ENCODE measurements at places on chromosomes 11 and 22. TPM values are rescaled to one million over a fixed set of nuclear protein-coding genes. Genes with fewer than 3 reads are reported as not detected.

- no peak for DNase-seq
Measured at GRCh38 chr11:19697721-19698121, 14.9 kb upstream of the NAV2 start.

DNA sequence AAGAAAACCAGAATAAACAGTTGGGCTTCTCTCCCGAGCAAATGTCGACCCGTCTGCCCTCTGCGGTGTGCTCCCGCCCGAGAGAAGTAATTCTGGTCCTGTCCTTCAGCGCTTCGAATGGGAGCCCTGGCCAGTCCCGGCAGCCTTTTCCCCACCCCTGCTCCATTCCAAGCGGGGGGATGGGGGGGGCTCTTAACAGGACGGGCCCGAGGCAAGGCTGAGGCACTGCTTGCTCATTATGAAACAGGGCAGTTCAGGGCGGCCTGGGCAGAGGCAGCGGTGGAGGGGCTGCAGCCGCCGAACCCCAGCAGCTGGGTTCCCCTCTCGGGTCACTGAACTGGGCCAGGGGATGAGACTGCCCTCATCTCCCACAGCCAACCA lies 9.1 kb downstream of the BACE1-AS start:
- no peak for DNase-seq

- DNase-seq: no peak
Measured at GRCh38 chr22:37932821-37933578, 20.4 kb downstream of the C22orf23 start.

- no peak for DNase-seq
Measured at GRCh38 chr11:66020212-66020611, 6.1 kb downstream of the CATSPER1 start.

GRCh38 chr11:78351979-78352841 lies 65.4 kb downstream of the GAB2 start:
- peak; percentile 7 for DNase-seq

DNA sequence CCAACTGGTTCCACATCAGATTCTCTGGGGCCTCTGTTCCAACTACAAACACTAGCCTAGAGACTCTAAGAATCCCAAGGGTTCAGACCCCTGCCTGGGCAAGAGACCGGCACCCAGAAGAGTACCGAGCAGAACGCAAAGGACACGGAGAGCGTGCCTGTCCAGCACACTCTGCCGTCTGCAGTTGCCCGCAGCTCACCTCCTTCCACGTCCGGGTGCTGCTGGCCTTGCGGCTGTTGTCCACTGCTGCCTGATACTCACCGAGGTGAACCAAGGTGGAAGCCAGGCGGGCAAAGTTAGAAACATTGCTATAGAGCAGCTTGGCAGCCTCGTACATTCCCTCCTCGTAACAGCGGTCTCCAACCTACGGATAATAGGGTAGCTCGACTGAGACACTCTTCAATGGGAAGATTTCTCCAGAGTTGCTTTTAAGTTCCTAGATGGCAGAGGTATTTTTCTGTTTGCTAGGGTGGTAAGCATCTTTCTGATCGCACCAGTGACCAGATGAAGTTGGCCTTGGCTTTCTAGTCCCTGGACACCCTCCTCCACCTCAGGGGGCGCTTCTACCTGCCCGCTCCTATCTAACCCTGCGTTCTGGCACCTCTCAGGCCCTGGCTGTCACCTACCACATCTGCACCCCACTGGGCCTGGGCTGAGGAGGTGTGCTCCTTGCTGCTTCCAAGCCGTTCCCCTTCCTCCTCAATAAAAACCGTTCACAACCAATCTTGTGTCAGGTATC lies 22.8 kb upstream of the SLC25A1 start:
- no peak for DNase-seq

DNA sequence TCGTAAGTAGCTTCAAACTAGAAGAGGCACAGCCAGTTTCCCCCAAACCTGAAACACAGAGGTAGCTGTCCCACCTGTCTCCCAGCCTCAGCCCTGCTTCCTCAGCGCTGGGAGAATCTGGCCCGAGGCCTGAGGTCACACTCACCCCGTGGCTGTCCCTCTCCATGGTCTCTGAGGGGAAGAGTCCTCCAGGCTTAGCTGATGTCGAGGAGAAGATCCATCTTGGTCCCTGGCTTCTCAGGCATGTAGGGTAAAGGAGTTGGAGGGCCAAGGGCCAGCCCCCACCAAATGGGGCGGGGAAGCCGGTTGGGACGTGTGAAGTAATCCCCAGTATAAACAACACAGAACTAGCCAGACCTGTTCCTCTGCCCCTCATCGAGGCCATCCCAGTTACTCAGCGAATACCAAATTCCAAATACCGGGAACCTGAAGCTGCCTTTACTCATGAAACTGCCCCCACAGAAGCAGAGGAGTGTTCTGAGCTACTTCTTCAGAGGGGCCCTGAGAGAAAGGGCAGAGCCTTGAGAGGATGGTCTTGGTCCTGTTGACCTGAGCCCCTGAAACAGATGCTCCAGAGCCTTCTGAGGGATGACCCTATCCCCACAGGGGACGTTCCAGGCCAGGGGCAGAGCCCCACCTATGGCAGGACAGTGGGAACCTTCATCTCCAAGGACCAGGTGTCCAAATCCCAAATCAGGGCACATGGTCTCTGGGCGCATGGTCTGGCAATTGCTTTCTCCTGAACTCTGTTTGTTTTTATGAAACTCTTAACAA lies at the start of gene TMPRSS13:
TMPRSS13 (minus strand) TSS at position 261 of the 774 bp plus-strand sequence; CDS start at position 166, 95 bp downstream.
- no peak for DNase-seq

DNA sequence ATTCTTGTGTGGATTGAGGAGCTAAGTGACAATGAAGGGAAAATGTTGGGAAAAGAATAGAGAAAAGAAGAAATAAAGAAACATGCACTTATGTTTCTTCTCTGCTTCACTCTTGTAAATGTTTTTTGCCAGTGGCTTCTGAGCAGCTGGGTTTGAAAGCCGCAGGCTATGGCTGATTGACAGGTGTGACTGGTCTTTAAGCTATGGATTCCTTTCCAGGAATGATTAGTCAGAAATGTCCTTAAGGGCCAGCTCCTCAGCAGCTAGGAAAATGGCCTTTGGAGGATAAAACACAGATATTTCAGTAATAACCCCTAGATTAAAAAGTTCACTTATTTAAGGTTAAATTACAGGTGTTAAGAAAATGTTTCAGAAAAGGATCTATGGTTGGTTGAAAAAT lies 6.5 kb upstream of the USP28 start:
- no peak for DNase-seq

- DNase-seq: no peak
Measured at GRCh38 chr22:48629631-48630432, 1197.8 kb downstream of the BRD1 start.

GRCh38 chr22:16810188-16810802 lies 14.9 kb downstream of the XKR3 start:
- no peak for DNase-seq

DNA sequence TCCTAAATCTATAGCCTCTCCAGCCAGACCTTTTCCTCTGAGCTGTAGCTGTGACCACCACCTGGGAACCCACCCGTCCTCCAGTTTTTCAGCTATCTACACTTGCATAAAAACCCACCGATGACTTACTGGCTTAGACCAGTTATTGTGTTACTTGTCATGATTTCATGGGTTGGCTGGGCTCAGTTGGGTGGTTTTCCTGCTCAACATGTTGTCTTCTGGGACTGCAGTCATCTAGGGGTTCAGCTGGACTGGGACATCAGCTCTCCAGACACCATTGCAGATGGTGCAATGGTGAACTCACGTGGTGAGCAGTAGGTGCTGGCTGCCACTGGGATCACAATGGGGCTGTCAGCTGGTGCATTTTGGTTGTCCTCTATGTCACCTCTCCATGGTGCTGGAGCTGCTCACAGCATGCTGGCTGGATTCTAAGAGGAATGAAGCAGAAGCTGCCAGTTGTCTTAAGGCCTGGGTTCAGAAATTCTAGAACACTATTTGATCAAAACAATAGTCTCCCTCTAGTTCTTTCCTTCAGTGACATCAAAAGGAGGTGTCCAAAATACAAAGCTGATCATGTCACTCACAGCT lies 1.3 kb upstream of the SYT13 start:
- DNase-seq: no peak

- DNase-seq: peak; percentile 98
Measured at GRCh38 chr11:2699531-2700414, at the start of gene KCNQ1OT1. TSS of gene KCNQ1OT1 (minus strand) at chr11:2699994.

DNA sequence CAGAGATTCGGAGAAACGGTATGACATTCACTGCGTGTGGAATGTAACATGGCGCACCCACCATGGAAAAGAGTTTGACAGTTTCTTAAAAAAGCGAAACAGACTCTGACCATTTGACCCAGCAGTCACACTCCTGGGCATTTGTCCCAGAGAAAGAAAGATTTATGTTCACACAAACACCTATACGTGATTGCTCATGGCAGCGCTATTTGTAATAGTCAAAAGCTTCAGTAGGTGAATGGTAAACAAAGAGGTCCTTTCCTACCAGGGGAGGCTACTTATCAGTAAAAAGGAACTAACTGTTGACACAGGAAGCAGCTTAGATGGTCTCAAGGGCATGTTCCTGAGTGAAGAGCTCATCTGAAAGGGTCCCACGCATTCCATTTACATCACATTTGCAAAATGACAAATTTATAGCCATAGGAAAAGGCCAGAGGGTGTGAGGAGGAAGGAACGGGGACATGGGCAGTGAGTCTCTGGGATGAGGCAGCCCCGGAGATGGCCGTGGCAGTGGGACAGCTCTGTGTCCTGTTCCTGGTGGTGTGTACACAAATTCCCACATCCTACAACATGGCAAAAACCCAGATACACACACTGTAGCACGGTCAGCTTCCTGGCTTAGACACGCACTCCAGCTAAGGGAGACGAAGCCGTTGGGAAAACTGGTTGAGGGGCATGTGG lies 14.6 kb upstream of the KRTAP5-6 start:
- no peak for DNase-seq

DNA sequence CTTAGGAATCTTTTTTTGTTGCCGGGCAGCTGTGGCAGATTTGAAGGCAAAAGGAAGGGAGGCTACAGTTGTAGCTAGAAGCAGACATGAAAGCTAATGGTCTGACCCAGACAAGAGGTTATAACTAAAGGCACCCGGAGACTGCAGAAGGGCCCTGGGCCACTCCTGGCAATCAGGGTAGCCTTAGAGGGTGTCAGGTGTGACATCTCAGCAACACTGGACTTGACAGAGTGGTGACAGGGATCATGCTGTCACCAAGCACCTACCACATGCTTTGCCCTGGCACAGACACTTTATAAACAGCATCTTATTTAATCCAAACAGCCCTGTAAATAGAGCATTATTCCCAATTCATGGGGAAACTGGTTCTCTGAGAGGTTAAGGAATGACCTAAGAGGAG lies 25.7 kb downstream of the TUB start:
- DNase-seq: no peak

DNA sequence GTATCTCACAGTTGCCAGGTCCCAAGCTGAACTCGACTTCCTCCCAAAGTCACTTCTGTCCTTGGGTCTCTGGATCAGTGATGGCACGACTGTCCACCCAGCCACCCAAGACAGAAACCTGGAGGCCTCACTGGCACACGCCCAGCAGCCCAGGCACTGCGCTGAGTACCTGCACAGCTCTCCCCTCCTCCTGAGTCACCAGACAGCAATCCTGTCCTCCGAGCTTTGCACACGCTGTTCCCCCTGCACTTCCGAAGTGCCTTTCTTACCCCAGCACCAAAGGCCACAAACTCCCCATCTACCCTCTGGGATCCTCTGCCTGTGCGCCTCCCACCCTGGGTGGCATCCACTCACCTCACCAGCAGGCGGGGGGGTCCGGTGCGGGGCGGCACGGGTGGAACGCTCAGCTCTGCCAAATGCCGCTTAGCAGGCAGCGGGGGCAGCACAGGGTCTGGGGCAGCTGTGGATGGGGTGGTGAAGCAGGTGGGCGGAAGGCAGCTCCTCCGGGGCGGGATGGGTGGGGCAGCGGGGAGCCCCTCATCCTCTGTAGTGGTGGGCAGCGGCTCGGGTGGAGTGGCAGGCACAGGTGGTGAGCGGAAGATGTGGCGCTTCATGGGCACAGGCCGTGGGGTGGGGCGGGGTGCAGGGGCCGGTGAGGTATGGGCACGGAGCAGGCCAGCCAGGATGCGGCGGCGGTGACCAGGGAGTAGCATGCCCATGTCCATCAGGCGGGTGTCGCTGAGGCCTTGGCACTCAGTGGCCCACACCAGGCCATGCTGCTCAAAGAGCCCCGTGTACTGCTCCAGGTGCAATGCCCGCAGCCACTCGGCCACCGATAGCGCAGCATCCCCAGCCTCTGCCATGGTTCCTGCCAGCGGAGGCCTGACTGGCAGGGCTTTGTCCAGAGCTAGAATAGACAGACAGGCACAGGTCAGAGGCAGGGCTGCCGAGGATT lies 25.7 kb downstream of the ARAP1 start:
- no peak for DNase-seq

Gene C11orf52
- total RNA-seq: not detected

Gene RBFOX2
- total RNA-seq: 83.1 TPM

Gene MS4A6A
- not detected for total RNA-seq

All from Daoy (cell line).